ENCODE measurements at places on chromosomes 1 and 21.

DNA sequence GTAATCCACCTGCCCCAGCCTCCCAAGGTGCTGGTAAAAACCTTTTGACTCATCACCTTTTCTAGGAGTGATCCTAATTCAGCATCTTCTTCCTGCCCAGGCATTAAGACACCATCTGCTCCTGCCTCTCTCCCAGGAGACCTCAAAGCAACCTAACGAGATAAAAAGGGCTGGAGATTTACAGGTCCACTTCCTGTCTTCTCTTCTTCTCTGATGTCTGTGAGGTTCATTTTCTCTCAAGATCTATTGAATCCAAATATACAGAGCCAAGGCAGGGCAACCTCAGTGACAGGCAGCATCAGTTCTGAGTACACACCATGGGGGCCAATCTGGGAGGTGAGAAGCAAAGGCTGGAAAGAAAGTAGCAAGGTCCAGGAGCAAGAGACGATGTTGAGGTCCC, 219.4 kb downstream of the SETD4 start:
- DNase-seq, result no peak

GRCh38 chr21:37193006-37193405, 74.1 kb downstream of the VPS26C start:
- DNase-seq, result no peak

- no peak for DNase-seq
Measured at GRCh38 chr1:34842952-34843371, 16.6 kb downstream of the SMIM12 start.

DNA sequence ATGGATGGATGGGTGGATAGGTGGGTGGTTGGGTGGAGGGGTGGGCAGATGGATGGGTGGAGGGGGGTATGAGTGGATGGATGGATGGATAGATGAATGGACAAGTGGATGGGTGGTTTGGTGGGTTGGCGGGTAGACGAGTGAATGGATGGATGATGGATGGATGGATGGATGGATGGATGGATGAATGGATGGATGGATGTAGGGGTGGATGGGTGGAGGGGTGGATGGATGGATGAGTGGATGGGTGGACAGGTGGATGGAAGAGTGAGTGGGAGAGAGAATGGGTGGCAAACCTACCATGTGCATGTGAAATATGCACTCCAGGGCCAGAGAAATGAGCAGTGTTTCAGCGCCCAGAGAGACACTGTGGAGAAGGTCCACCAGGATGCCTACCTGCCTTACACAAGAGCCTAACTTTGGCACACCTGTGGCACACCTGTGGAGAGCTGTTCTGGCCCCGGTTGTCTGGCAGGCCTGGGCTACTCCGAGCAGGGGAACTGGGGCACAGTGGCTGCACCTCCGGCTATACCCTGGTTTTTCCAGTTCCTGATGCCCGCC, 12.8 kb downstream of the EPHA2 start:
- DNase-seq, result no peak

DNA sequence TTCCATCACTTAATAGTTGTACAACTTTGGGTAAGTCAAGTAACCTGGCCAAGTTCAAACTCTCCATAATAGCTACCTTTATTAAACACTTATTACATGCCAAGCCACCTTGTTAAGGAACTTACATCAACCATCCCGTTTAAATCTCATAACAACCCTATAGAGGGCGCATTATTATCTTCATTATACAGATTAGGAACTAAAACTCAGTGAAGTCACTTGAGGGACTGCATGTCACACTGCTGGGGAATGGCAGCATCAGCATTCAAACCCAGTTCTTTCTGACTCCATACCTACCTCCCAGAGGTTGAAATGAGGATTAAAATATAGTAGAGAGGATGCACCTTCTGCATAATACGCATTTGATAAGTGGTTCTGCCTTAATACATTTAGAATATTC, 47.1 kb upstream of the PLA2G2C start:
- no peak for DNase-seq

- DNase-seq, result no peak
Measured at GRCh38 chr21:33115631-33116510, 45.9 kb downstream of the OLIG1 start.

DNA sequence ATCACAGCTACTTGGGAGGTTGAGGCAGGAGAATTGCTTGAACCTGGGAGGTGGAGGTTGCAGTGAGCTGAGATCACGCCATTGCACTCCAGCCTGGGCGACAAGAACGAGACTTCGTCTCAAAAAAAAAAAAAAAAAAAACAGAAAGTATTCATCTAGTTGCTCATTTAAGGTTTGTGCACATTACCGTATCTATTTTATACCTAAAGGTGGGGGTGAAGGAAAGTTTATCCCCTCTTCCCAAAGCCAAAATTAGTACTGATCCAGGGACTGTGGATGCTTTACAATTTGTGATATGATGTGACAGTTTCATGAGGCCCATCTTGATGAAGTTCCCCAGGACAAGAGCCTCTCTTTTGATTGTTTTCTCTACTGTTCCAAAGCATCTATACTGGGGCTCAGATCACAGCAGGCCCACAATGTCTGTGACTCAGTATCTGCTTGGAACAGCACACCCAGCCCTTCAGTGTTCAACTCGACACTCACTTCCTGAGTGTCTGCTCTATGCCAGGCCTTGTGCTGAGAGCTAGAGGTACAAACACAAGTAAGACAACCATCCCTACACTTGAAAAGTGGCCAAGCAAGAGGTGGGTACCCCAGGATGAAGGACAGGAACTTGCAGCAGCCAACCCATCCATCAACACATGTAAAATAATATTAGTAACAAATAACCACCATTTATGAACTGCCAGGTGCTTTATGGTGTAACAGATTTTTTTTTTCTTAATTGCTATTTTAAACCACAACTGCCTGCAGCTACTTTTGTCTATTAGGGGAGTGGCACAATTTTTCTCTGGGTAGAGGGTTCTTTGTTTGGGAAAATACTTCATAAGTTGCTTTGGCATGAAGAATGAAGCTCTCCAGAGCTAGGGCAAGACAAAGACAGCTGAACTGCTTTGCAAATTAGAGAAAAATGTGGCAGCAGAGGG, 29.0 kb upstream of the KHDRBS1 start:
- DNase-seq, result no peak

GRCh38 chr1:72023063-72023930, 259.0 kb downstream of the NEGR1 start:
- DNase-seq, result no peak

- no peak for DNase-seq
Measured at GRCh38 chr1:113677250-113678158, 81.8 kb downstream of the PHTF1 start.

DNA sequence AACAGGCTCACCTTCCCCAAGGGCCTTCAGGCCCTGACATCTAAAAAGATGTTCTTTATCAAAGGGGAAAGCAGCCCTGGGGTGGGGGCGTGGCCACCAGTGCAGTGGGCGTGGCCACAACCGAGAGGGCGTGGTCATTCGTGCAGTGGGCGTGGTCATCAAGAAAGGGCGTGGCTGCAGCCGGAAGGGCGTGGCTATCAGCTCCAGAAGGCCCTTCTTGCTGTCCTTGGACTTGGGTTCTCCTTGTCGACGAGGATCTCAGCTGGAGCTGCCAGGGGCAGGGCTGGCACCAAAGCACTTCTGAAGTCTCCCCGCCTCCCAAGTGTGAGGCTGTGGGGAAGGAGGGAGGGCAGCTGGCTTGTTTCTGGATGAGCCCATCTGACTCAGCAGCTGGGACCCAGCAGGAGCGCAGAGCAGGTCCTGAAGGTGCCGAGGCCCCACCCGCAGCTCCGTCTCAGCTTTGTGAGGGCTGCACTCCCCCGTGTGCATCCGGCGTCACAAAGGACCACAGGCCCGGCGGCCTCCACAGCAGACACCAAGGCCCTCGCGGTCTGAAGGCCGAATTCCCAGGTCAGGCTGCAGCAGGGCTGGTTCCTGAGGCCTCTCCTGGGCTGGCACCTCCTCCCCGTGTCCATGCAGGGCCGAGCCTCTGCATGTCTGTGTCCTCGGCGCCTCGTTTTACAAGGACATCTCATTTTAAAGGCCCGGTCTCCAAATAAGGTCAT, 12.8 kb downstream of the PDE9A start:
- DNase-seq, result no peak

DNA sequence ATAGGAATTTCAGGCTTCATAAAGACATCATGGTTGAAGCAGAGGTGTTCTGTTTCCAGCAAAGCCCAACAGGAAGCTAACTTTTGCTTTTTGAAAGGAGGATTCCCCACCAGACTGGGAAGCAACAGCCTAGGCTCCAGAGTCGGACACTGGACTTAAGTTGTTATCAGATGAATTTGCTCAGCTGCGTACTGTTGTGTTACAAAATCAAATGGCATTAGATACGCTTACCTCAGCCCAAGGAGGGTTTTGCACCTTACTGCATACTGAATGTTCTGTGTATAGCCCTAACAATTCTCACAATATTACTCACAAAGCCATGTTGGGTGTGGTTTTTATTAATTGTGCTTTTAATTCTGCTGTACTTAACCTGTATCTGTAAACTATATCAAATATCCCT, 547 bp upstream of the CHIA start:
- DNase-seq, result no peak

DNA sequence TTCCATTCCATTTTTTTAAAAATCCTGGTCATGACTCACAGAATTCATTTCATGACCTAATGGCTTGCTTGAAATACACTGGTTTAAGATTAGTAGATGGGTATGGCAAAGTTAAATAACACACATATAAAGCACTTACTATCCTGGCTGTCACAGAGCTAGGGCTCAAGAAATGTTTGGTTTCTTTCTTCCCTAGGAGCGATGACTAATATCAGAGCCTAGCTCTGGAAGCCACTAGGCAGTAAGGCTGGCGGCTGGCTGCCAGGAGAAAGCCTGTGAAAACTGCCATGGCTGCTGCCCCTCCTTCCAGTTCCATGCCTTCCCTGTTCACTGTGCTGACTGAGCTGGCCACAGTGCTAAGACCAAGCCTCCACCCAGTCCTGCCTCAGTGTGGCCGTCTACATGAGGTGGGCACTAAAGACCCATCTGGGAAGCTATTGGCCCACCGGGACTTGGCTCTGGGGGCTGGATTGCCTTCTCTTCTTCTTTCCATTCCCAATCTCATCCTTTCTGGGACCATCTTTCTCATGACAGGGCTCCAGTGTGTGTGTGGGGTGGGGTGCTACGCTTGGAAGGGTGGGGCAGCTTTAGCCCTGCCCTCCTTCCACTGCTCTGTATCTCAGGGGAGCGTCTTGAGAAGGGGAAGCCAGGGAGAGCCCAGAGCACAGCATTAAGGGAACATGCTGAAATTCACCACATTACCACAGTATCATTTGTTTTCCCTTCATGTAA, 10.8 kb upstream of the ASCL5 start:
- no peak for DNase-seq

DNA sequence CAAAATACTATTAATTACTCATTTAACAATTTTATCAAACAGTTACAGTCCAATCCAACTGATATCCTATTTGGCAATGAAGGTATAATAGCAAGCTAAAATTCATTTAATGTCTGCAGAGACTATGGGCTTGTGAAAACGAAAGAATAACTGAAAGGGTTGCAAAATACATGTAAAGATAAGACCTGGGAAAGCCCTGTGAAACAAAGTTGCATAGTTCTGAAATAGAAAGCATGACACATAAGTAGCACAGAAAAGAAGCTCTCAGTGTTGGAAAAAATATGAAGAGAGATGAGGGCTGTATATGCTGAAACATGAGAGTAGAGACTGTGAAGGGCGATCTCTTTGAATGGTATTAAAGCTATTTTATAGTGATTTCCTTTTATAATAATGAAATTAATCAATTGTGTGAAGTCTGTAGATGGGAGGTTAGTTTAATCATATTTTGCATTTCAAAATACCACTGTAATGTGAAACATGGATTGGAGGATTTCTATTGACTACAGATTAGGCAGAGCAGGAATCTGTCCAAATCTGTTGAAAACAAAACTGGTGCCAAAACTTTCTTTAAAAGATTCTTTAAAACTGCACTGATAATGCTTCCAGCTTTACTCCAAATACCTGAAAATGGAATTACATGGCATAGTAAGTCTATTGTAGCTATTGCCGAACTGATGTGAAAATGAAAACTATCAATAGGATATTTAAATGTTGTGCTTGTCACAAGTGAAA, 1518.9 kb upstream of the B3GALT2 start:
- DNase-seq, result no peak

- DNase-seq, result no peak
Measured at GRCh38 chr1:78622548-78622947, 2.3 kb downstream of the IFI44L start.

DNA sequence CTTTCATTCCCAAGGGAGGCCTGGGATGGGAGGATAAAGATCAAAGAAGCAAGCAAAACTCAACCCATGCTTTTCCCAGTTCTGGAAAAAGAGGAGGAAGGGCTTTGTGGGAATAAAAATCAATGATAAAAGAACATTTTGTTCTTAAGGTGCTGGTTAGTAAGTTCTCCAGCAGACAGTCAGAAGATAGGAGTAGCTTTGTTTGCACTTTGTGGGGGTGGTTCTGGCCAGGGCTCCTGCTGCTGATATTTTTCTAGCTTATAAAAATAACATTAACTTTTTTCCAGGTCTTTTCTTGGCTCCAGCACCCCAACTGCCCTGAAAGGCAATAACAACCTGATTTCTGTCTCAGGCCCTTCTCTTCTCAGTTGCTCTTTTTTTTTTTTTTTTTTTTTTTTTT, 220.0 kb downstream of the FGGY start:
- no peak for DNase-seq

DNA sequence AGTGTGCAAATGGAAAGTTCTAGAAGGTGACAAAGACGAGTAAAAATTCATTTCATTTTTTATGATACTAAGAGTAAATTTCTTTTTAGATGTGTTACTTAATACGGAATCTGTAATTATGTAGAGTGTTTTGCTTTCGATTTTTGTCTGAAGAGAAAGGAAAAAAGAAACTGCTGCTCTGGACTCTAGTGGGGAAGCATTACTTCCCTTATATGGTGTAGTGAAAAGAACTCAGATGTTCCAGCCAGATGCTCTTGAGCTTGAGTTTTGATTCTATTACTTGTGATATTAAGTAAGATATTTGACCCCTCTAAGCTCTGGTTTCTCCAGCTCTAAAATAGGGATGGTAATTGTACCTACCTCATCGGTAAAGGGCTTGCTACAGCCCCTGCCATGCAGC, 12.2 kb upstream of the GPR161 start:
- no peak for DNase-seq

GRCh38 chr1:214341459-214341858, 60.5 kb downstream of the SMYD2 start:
- DNase-seq, result no peak

- DNase-seq, result no peak
Measured at GRCh38 chr1:21674957-21675356, 5.8 kb upstream of the RAP1GAP start.

DNA sequence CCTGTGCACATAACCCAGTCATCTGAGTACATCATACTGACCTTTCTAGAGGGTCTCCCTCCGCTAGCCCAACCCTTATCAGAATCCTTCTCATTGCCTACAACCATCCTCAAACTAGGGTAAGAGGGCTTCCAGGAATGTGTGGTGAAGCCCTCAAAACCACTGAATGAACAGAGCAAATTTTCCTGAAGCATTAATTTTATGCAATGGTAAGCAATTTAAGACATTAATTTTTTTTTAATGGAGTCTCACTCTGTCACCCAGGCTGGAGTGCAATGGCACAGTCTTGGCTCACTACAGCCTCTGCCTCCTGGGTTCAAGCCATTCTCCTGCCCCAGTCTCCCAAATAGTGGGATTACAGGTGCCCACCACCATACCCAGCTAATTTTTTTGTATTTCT, 86.1 kb upstream of the ZNF281 start:
- DNase-seq, result no peak

GRCh38 chr21:21241391-21241790, 243.2 kb downstream of the NCAM2 start:
- DNase-seq, result no peak

- no peak for DNase-seq
Measured at GRCh38 chr1:100398648-100399047, 46.3 kb downstream of the CDC14A start.

GRCh38 chr1:42822800-42823392, 5.7 kb upstream of the SVBP start:
- DNase-seq, result no peak

- DNase-seq, result no peak
Measured at GRCh38 chr1:226532553-226532952, 16.0 kb upstream of the STUM start.

All from activated CD8-positive, alpha-beta memory T cell treated with anti-CD3 and anti-CD28 coated beads for 48 hours (primary cell).